Right renal cortex interstitium (tissue), 3 donors: ENCODE measurements at places on chromosomes 5 and 9. TPM values are rescaled to one million over a fixed set of nuclear protein-coding genes. Genes with fewer than 3 reads are reported as not detected.

IL7R gene
- polyA plus RNA-seq = 0.37 TPM

FGF10 gene
- 9.0 TPM for polyA plus RNA-seq

NEURL1B gene
- polyA plus RNA-seq = 16.3 TPM

PCDHGB1 gene
- 2.1 TPM for polyA plus RNA-seq

WDR38 gene
- 0.24 TPM for polyA plus RNA-seq

CCDC171 gene
- polyA plus RNA-seq = 4.5 TPM

ADRB2 gene
- 0.40 TPM for polyA plus RNA-seq

TICAM2 gene
- polyA plus RNA-seq = 1.9 TPM

FLT4 gene
- 24.5 TPM for polyA plus RNA-seq

NMUR2 gene
- 0.15 TPM for polyA plus RNA-seq

UBAP2 gene
- polyA plus RNA-seq = 37.7 TPM

N4BP3 gene
- 3.8 TPM for polyA plus RNA-seq

GPR21 gene
- 0.40 TPM for polyA plus RNA-seq

MYMK gene
- polyA plus RNA-seq = not detected
